ENCODE measurements at places on chromosomes 3 and 15. TPM values are rescaled to one million over a fixed set of nuclear protein-coding genes. Genes with fewer than 3 reads are reported as not detected.

- DNase-seq = no peak
- H3K4me3 ChIP-seq = no peak overlapping the region
- H3K4me1 ChIP-seq = no peaks in the 10 kb centered on the region
These were observed 405.5 kb upstream of the CNTN4 start for GRCh38 chr3:1693145-1693544.

DNA sequence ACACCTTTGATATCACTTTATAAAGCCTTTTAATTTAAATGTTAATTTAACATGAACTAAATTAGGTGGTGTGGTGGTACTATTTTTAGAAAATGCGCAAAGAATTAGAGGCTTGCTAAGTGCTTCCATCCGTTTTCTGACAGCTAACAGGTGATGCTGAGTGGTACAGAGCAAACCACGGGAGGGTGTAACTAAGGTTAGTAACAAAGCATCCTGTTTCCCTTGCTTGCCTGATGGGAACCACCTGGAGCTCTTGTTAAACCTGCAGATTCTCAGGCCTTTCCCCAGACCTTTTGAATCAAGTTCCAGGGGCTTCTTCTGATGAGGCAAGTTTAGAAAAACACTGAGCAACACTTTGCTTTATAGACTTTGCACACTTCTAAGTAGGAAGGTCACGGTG, 101.0 kb downstream of the ATG7 start:
- 0 out of 2 replicates have a peak, but pooled peaks cover 2% of the 10 kb centered on the region for H3K36me3 ChIP-seq
- H3K27ac ChIP-seq = no peak overlapping the region
- no peaks in the 10 kb centered on the region for H3K27me3 ChIP-seq
- no peak overlapping the region for H3K4me3 ChIP-seq
- DNase-seq = no peak
- H3K4me1 ChIP-seq = no peaks in the 10 kb centered on the region

The TRIM42 gene
- not detected for total RNA-seq

The DHFR2 gene
- total RNA-seq = 1.8 TPM

- DNase-seq = no peak
- no peaks in the 10 kb centered on the region for H3K4me1 ChIP-seq
- H3K27me3 ChIP-seq = no peaks in the 10 kb centered on the region
- H3K4me3 ChIP-seq = no peak overlapping the region
- H3K27ac ChIP-seq = no peak overlapping the region
These were observed 119.1 kb upstream of the UBE3A start for GRCh38 chr15:25557926-25558325.

GRCh38 chr15:91866371-91866905, 12.9 kb downstream of the SLCO3A1 start:
- DNase-seq = no peak
- no peaks in the 10 kb centered on the region for H3K27me3 ChIP-seq
- peak overlapping the region; percentile 28 for H3K4me3 ChIP-seq
- no peaks in the 10 kb centered on the region for H3K36me3 ChIP-seq
- peak overlapping the region; percentile 20 for H3K27ac ChIP-seq

GRCh38 chr3:104245981-104246380, 1120.7 kb upstream of the ALCAM start:
- DNase-seq = no peak
- H3K27me3 ChIP-seq = no peaks in the 10 kb centered on the region
- no peak overlapping the region for H3K27ac ChIP-seq
- no peaks in the 10 kb centered on the region for H3K4me1 ChIP-seq
- H3K36me3 ChIP-seq = no peaks in the 10 kb centered on the region

DNA sequence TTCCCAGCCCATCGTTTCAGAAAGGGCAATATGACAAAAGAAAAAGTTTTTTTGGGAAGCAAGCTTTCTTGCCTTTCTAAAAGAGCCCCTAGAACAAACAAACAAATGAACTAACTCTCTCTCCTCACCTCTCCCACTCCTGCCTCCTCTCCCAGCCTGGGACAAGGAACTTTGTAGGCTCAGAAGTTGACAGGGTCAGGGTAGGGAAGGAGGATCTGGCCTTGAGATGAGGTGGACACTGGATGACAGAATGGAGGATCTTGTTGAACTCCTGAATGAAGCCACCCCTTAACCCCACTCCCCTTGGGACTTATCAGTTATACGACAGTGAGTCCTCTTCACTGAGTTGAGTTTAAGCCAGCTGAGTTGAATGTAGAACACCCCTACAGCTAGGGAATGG, 1.6 kb upstream of the ITGA11 start:
- no peak for DNase-seq
- no peak overlapping the region for H3K27ac ChIP-seq
- no peaks in the 10 kb centered on the region for H3K36me3 ChIP-seq

- H3K27ac ChIP-seq = no peak overlapping the region
- peaks cover 15% of the 10 kb centered on the region for H3K27me3 ChIP-seq
- H3K4me3 ChIP-seq = no peak overlapping the region
- H3K4me1 ChIP-seq = no peaks in the 10 kb centered on the region
- DNase-seq = no peak
These were observed 139.1 kb upstream of the EIF1B start for GRCh38 chr3:40170395-40170794.

- H3K36me3 ChIP-seq = peaks cover 38% of the 10 kb centered on the region
- no peaks in the 10 kb centered on the region for H3K27me3 ChIP-seq
- DNase-seq = no peak
- no peak overlapping the region for H3K4me3 ChIP-seq
These were observed 13.4 kb downstream of the DHX36 start for GRCh38 chr3:154310840-154311239.

DNA sequence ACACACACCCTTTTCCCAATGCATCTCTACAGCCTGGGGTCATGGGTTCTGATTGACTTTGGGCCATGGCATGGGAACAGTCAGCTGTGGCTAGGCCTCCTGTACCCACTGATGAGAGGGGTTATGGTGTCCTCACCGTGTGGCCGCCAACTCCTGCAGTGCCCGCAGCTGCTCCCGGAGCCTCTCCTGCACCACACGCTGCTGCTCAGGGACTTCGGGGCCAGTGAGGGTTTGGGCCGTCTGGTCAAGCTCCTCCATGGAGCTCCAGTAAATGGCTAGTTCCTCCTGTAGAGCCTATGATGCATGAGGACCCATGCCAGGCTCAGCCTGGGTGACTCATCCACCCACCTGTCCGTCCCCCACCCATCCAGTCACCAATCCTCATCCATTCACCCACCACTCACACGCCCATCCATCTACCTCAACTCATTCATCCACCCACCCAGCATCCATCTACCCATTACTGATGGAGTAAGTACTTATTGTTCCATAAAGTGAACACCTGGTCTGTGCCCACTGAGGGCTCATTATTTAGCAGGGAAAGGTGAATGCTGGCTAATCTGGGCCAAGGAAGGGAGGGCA, 21.6 kb downstream of the SPTBN5 start:
- no peak overlapping the region for H3K4me3 ChIP-seq
- no peaks in the 10 kb centered on the region for H3K36me3 ChIP-seq
- H3K27ac ChIP-seq = no peak overlapping the region
- no peaks in the 10 kb centered on the region for H3K27me3 ChIP-seq
- H3K4me1 ChIP-seq = peaks cover 8% of the 10 kb centered on the region
- DNase-seq = no peak

The RAD51 gene
- total RNA-seq = 20.9 TPM

The GPR149 gene
- not detected for total RNA-seq

The NTRK3 gene
- not detected for total RNA-seq

The RBP2 gene
- not detected for total RNA-seq

GRCh38 chr3:117628823-117629291, 919.3 kb downstream of the TUSC7 start:
- H3K27me3 ChIP-seq = no peaks in the 10 kb centered on the region
- no peak overlapping the region for H3K4me3 ChIP-seq
- no peak overlapping the region for H3K27ac ChIP-seq

DNA sequence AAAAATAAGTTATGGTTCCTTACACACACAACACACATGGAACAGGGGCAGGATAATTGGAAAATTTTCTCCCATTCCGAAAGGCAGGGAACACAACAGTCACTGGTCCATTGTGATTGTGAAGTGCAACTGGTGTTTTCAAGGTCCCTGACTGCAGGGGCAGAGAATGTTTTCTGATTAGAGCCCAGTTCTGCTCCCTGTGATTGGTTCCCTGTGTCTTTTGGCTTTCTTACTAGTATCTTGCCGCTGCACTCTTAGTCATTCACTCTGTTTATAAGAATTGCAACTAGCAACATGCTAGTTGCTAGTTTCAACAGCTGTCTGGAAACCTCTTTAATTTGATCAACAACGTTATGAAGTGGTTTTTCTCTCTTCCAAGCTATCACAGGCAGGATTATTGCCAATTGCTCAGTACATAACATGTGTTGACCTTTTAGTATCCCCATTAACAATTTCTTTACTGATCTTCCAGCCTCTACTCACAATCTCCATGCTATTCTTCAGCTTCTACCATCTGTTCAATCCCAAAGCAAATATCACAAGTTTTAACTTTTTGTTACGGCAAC, 177.5 kb downstream of the EPHA6 start:
- H3K36me3 ChIP-seq = no peaks in the 10 kb centered on the region
- no peak overlapping the region for H3K27ac ChIP-seq
- H3K27me3 ChIP-seq = no peaks in the 10 kb centered on the region
- H3K4me3 ChIP-seq = no peak overlapping the region
- H3K4me1 ChIP-seq = no peaks in the 10 kb centered on the region
- no peak for DNase-seq

The GOLGA8T gene
- total RNA-seq = not detected

The CIB1 gene
- total RNA-seq = 92.7 TPM

Measured in HCT116 (cell line).